ENCODE measurements at places on chromosomes 5 and 9. TPM values are rescaled to one million over a fixed set of nuclear protein-coding genes. Genes with fewer than 3 reads are reported as not detected.

Gene PLAC8L1
- total RNA-seq: not detected

Gene ZDHHC21
- total RNA-seq: 2.3 TPM

Gene DNAJC18
- total RNA-seq: 9.2 TPM

Gene ZDHHC11B
- not detected for total RNA-seq

Gene PRLR
- 0.07 TPM for total RNA-seq

Gene CAAP1
- 13.5 TPM for total RNA-seq

Gene MACIR
- 11.4 TPM for total RNA-seq

Gene STK32A
- total RNA-seq: not detected

Gene SLC36A2
- total RNA-seq: not detected

Gene LHX3
- not detected for total RNA-seq

Gene GLRA1
- not detected for total RNA-seq

Gene ODF2
- 40.0 TPM for total RNA-seq

Gene LRRC70
- total RNA-seq: 0.39 TPM

Gene DENND1A
- total RNA-seq: 16.2 TPM

Gene SLC6A3
- total RNA-seq: not detected

Gene TMEM215
- not detected for total RNA-seq

Gene MBLAC2
- total RNA-seq: 5.5 TPM

All from foreskin keratinocyte (primary cell).